MG63 (cell line): ENCODE measurements at places on chromosomes 6 and 20. TPM values are rescaled to one million over a fixed set of nuclear protein-coding genes. Genes with fewer than 3 reads are reported as not detected.

The PREP gene
- total RNA-seq: 15.9 and 34.6 TPM in 2 replicates

The CTAGE9 gene
- not detected in 2 replicates for total RNA-seq

The NRSN1 gene
- total RNA-seq: not detected in 2 replicates

The VARS1 gene
- 58.8 and 107 TPM in 2 replicates for total RNA-seq

The TRAPPC3L gene
- not detected in 2 replicates for total RNA-seq

The TNNC2 gene
- not detected in 2 replicates for total RNA-seq

The TOMM34 gene
- 63.9 and 75.9 TPM in 2 replicates for total RNA-seq

The SCAF8 gene
- 12.1 and 12.9 TPM in 2 replicates for total RNA-seq

The AIF1 gene
- total RNA-seq: not detected in 2 replicates

The NKX2-4 gene
- total RNA-seq: not detected in 2 replicates

The GJA10 gene
- total RNA-seq: not detected in 2 replicates

The PROKR2 gene
- total RNA-seq: not detected in 2 replicates

The CAGE1 gene
- 0.49 TPM in 1 of 2 replicates, not detected in the other for total RNA-seq

The SLC17A3 gene
- 0.86 TPM in 1 of 2 replicates, not detected in the other for total RNA-seq

The LY6G6C gene
- not detected in 2 replicates for total RNA-seq

The FAM83B gene
- not detected in 2 replicates for total RNA-seq

The ACTL10 gene
- total RNA-seq: 2.4 and 3.5 TPM in 2 replicates

The PAK5 gene
- total RNA-seq: not detected in 2 replicates

The CEP85L gene
- total RNA-seq: 4.2 and 4.9 TPM in 2 replicates

The CCN6 gene
- total RNA-seq: not detected in 2 replicates

The SLC22A2 gene
- total RNA-seq: not detected in 2 replicates

The LY6G6D gene
- total RNA-seq: not detected in 2 replicates

The KIFC1 gene
- total RNA-seq: 36.6 and 45.5 TPM in 2 replicates

The SLC22A23 gene
- total RNA-seq: 0.12 and 2.8 TPM in 2 replicates

The CRYBG1 gene
- total RNA-seq: 1.2 and 2.3 TPM in 2 replicates

The STK4 gene
- total RNA-seq: 9.8 and 15.7 TPM in 2 replicates

The OPN5 gene
- total RNA-seq: not detected in 2 replicates

The SULF2 gene
- 0.20 and 2.0 TPM in 2 replicates for total RNA-seq

The RGS17 gene
- 0.20 and 0.36 TPM in 2 replicates for total RNA-seq

The MYB gene
- total RNA-seq: 1.5 TPM in 1 of 2 replicates, not detected in the other

The KIAA1755 gene
- 1.2 and 1.5 TPM in 2 replicates for total RNA-seq

The TPX2 gene
- total RNA-seq: 123 and 139 TPM in 2 replicates

The HFE gene
- total RNA-seq: 7.7 and 9.1 TPM in 2 replicates

The STK38 gene
- 13.8 and 17.3 TPM in 2 replicates for total RNA-seq

The PBOV1 gene
- total RNA-seq: not detected in 2 replicates
